T-helper 2 cell treated with Interferon-gamma antibody and Interleukin-4, amounts not matched to agents 5 μg/mL and 100 μg/mL, for 36 hours (primary cell): ENCODE measurements at places on chromosomes 6 and 20.

DNA sequence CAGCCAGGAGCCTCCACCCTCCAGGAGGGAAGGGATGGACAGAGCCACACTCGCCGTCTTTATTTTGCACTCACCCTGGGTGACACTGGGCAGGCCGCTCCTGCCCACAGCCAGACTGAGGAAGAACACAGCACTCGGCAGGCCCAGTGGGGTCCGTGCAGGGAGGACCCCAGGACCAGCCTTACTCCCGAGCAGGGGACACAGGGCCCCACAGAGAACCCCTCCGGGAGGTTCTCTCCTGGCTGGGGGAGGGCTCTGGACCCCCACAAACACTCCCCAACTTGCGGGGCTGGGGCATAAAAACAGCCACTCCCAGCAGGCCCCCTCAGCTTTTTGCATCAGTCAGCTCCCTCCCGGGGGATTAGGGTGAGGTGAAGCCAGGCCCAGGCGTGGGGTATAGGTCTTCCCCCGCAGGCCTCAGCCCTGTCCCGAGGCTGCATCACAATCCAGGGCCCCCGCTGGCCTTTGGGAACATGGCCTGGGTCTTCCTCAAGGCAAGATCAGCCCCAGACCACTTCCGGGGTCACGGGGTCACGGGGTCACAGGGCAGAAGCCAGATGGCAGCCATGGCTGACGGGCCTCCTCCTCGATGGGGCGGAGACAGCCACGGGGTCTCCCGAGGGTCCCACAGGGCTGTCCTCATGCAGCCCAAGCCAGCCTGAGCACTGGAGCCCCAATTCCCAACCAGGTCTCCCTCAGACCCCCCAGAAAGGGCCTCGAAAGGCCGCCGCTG, 3.2 kb downstream of the TNFRSF6B start:
- no peak overlapping the region for H3K27ac ChIP-seq
- H3K36me3 ChIP-seq = no peaks in the 10 kb centered on the region
- H3K27me3 ChIP-seq = no peaks in the 10 kb centered on the region
- no peak overlapping the region for H3K4me3 ChIP-seq
- no peaks in the 10 kb centered on the region for H3K4me1 ChIP-seq

- peaks cover 31% of the 10 kb centered on the region for H3K4me1 ChIP-seq
- H3K27ac ChIP-seq = no peak overlapping the region
- DNase-seq = peak; percentile 36
- peaks cover 14% of the 10 kb centered on the region for H3K27me3 ChIP-seq
- no peaks in the 10 kb centered on the region for H3K36me3 ChIP-seq
- H3K4me3 ChIP-seq = peak overlapping the region; percentile 13
Measured at GRCh38 chr6:53728570-53729194, 63.1 kb upstream of the KLHL31 start.

GRCh38 chr20:41406353-41406752, 39.7 kb upstream of the EMILIN3 start:
- peaks cover 17% of the 10 kb centered on the region for H3K4me1 ChIP-seq
- H3K36me3 ChIP-seq = peaks cover 25% of the 10 kb centered on the region
- DNase-seq = no peak
- H3K4me3 ChIP-seq = no peak overlapping the region

DNA sequence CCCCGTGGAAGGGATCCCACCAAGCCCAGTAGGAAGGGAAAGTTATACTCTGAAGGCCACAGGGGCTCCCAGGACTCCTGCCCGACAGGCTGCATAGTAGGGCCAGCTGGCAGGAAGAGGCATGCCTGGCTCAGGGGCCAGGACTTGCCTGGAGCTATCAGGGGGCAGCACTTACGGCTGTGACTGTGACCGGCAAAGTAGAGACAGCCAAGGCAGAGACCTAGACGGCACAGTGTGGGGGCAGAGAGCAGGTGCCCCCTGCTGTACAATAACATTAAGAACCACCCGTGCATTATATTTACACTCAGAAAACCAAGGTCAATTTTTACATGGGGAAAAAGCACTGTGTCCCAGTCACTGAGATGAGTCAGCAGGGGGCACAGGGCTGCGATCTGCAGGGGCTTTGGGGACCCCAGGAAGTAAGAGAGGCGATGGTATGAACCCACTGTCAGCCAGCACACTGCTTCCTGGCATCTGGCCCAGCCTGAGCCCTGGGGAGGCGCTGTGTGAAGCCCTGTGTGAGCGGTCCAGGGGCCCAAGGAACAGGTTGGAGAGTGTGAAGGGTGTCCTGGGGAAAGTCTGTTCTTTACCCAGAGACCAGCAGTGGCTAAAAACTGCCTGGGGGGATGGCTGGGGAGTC, 9.9 kb downstream of the CCDC167 start:
- H3K27me3 ChIP-seq = no peaks in the 10 kb centered on the region
- peaks cover 11% of the 10 kb centered on the region for H3K36me3 ChIP-seq
- H3K4me3 ChIP-seq = no peak overlapping the region
- DNase-seq = no peak
- peaks cover 23% of the 10 kb centered on the region for H3K4me1 ChIP-seq
- peak overlapping the region; percentile 31 for H3K27ac ChIP-seq

DNA sequence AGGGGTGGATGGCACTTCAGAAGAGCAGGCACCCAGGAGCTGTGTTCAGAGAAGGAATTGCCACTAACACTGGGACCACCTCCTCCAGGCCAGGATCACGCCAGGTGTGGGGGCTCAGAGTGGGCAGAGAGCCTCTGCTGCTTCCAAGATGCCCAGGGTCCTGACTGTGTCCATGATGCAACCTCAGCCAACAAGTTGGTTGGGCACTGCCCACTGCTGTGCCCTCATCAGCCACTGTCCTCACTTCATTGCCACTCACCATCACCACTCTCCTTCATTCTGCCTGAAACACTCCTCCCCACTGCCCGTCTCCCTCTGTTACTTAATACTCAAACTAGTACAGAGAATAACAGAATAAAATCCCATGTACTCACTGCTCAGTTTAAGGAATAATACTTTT, 16.5 kb upstream of the TCF15 start:
- H3K4me3 ChIP-seq = no peak overlapping the region
- no peaks in the 10 kb centered on the region for H3K36me3 ChIP-seq
- no peak overlapping the region for H3K27ac ChIP-seq
